ENCODE measurements at places on chromosomes 6 and 20.
A peak's percentile ranks its signal among the peaks of the same experiment; 100 is the strongest.

DNA sequence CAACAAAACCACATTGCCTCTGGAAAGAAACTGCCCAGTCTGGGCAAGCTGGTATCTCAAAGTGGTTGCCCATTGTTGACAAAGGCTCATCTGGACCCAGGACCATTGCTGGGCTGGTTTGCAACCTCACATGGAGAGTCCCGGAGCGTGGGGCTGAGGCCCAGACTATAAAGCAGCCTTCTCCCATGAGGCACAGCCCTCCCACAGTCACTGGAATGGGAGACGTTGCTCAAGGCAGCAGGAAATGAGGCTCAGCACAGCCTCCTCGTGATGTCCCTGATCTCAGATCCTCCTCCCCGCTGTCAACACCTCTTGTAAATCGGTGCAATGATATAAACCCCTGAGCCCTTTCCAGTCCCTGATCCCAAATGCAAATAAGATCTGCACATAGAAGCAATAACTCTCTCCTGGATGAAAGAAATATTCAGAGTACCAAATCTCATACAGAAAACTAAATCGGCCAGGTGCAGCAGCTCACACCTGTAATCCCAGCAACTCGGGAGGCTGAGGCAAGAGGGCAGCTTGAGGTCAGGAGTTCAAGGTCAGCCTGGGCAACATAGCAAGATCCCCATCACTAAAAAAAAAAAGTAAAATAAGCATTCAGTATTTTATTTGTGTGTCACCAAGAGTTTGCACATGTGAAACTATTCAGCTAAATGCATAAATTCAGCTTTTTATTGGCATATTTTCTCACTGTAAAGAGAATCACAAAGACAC is 103.0 kb upstream of the RREB1 start:
- DNase-seq = peak; percentile 59

DNA sequence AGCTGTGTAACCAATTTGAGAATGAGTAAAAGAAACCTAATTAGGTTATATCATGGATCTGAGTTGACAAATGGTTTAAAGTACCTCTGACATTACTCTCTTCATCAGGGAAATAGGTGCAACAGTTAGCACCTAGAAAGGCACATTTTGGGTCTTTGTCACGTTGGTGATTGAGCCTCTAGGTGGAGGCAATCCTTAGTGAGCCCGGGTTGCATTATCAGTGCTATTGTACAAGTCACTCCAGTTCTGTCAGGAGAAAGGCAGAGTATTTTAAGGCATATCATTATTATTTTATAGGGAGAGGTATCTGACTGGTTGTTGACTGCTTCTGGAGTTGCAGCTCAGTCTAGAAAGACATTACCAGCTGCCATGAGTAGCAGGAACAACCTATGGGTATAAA is 54.9 kb downstream of the TRIM27 start:
- no peak for DNase-seq

GRCh38 chr20:46100988-46101387 is 11.2 kb upstream of the NCOA5 start:
- DNase-seq = peak; percentile 33

DNA sequence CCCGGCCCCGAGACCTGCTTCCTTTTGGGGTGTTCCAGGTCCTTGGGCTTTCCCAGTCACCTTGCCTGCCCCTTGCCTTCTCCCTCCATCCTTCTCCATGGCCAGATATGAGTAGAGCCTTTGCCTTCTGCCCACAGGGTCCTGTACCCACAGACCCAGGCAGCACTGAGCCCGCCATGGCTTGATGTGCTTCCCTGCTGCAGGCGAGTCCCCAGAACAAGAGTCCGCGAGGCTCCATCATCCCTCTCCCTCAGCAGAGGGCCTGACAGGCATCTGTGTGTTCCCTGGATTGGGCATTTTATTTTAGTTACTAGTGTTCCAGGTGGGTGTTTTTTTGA is 21.9 kb downstream of the PYGB start:
- no peak for DNase-seq

- DNase-seq = peak; percentile 95
Observed at GRCh38 chr20:45826381-45827019, 612 bp downstream of the TNNC2 start.

GRCh38 chr6:30260036-30260504 is 46.9 kb upstream of the TRIM26 start:
- no peak for DNase-seq

DNA sequence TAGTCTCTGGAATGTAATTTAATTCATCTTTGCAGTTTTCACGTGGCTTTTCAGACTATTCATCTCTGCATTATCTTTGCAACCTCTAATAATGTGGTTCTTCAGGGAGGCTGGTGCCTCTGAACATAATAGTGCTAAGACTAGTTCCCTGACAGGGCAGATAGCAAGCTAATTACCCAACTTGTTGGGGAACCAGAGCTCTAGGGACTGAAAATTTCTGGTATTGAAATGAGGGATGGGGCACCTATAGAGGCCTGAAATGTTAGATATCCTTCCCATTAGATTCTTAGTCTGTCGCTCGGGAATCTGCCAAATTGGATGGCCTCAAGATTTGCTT is 693.6 kb upstream of the MAP3K7 start:
- DNase-seq = no peak

DNA sequence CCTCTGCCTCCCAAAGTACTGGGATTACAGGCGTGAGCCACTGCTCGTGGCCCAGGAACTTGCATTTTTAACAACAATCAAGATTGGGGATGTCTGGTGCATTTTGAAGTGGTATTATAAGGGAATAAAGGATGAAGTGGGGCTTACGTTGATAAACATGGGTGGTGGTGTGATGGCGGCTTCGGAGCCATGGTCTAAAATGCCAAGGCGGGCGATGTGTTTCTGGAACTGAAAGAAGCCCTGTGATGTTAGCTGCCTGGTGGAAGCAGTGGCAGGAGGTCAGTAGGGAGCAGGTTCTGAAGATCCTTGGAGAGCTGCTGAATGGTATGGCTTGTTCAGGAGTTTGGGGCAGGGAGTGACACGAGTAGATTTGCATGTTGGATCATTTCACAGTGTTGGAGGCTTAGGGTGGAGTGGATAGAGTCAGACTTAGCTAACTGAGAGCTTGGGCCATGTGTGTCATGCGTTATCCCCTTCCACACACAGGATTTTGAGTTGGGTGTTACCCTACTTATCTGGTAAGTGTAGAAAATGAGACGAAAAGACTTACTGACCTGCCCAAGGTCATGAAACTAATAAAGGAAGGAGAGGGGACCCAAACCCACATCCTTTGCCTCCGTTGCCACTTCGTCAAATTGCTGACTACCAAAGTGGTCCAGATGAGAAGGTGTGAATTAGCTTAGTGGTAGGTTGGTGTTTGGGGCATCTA is 1.5 kb downstream of the NELFCD start:
- peak; percentile 32 for DNase-seq

GRCh38 chr20:57582432-57583288 is 21.8 kb downstream of the PCK1 start:
- peak; percentile 74 for DNase-seq

DNA sequence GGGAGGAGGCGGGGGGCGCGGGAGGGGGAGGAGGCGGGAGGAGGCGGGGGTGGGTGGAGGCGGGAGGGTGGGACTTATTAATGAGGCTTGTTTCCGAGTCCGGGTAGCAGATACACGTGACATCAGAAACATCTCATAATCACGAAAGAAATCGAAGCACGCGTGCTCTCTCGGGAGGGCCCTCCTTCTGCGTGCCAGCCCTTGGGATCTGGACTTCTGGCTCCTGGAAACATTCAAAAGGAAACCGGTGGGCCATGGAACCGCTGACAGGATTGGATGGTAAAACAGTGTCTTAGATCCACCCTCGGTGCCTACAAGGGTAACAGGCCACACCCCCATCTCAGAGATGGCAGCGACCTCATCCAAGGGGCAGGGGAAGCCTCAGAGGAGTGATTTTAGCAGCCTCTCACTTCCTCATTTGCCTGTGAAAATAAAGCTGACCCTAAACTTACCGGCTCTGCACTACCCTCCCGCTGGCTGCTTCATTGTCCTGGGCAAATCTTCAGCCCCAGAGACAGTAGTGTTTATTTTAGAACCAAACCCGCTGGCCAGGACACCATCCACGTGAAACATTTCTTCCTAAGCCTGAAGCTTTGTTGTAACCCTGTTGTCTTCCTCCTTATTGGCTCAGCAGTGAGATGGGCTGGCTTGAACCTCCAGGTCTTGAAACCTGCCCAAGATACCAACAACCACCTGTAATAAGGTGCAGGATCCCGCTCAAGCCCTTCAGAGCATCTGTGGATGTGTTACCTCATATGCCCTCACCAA is 97.5 kb downstream of the PSMG4 start:
- peak; percentile 95 for DNase-seq

GRCh38 chr20:48523191-48523995 is 304.4 kb downstream of the PREX1 start:
- peak; percentile 10 for DNase-seq

Data from NCI-H82 (cell line).